ENCODE measurements at places on chromosomes 12 and 14. TPM values are rescaled to one million over a fixed set of nuclear protein-coding genes. Genes with fewer than 3 reads are reported as not detected.

GRCh38 chr14:87161502-87161901, 831.5 kb downstream of the GALC start:
- no peak for DNase-seq

DNA sequence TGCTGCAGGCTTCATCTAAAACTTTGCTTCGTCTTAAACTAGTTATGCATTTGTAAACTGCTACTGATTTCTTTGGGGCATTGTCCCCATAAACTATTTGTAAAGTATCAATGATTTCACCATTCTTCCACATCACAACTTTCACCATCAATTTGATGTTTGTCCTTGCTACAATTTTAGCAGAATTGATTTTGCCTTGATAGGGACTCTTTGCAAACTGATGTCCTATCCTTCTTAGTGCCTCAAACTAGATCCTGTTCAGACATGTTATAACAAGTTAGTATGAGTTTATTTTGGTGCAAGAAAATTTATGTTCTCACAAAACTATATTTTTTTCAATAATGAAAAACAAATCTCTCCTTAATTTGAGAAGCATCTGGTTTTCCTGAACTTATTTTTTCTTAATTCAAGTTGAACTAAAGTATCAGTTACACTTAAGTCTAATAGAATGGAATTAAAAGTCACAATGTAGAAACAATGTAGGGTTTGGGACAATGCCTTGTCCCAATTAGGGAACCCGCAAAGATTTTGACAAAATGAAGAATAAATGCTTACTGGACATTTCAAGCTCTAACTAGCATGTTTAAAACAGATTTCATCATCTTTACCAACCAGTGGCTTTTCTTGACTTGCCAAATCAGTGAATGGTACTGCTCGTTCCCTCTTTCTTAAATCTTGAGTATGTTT, 10.1 kb upstream of the ARID4A start:
- no peak for DNase-seq

DNA sequence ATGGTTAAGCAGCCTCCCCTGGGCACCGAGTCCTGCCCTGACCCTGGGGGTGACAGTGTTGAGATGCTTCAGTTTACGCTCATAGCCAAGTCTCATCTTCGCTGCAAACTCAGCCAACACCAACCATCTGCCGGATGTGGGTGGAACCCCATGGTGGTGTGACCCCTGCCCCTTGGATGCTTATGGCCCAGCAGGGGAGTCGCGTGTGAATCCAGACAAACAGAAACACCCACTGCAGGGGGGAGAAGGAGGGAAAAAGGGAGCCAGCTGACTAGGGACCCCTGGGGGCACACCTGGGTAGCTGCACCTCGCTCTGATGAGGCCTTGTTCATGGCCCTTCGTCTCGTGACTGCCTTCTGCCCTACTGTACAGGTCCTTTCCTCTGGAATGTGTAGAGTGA, 23.8 kb downstream of the AACS start:
- no peak for DNase-seq

DNA sequence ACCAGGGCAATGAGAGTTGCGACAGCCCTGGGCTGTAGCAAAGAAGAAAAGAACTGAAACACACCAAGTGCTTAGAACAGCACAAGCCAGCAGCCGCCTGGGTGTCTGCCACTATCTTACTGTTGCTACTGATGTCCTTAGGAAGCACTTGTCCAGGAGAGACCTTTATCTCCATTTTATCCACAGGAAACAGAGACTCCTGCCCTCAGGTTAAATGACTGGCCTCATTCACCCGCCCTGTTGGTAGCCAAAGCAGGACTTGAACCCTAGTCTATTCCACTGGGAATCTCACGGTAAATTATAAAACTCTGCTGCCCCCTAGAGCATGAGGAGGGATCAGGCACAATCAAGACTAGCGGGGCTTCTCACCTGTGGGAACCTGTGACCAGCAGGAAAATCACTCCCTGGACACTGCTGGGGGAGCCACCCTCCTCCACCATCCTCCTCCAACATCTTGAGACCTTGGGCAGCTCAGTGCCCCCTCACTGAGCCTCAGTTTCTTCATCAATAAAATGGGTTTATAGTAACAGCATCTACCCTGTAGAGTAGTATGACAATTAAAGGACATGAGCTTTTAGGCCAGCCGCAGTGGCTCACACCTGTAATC, 20.5 kb upstream of the TESC start:
- DNase-seq, result peak; percentile 71

DNA sequence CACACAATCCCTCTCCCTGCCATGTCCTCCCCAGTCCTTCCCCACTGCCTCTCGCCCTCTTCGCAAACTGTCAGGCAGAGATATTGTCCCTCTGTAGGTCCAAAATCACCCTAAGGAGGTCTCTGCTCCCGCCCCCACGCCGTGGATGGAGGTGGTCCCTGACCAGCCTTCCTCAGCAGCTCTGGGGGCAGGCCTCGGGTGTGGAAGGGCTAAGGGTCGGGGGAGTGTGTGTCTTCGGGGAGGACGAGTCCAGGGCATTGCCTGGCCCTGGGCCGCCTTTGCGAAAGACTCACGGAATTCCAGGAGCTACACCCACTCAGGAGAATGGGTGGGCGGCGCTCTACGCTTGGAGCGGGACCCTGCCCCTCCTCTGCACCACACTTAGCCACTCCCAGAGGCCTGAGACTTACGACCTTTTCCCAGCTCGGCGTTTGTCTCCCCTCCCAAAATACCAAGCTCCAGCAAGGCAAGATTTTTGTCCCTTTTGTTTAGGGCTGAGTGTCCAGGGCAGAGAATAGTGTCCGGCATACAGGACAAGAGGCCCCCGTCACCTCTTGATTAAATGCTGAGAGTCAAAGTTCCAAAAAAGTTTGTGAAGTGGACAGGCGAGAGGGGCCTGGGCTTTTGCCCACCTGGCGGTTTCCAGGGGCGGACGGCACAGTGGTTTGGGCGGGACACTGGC, 881 bp downstream of the PYGL start:
- peak; percentile 84 for DNase-seq

- peak; percentile 75 for DNase-seq
These were observed 110.7 kb downstream of the NCOR2 start for GRCh38 chr12:124456652-124457152.

GRCh38 chr12:100153131-100153530, 10.5 kb upstream of the BLTP3B start:
- no peak for DNase-seq

DNA sequence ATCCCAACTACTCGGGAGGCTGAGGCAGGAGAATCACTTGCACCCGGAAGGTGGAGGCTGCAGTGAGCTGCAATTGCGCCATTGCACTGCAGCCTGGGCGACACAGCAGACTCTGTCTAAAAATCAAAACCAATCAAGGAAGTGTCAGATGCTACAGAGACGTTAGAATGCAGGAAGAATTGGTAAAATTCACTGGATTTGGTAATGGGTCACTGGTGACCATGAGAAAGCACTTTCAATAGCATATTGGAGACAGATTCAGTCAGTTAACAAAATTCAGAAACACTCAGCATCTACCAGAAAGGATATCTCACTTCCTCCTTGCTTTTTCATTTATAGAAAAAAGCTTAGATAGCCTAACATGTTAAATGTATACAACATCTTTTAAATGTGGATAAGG, 17.5 kb downstream of the BIN2 start:
- DNase-seq, result no peak

GRCh38 chr12:124949779-124950728, 35.6 kb upstream of the UBC start:
- peak; percentile 53 for DNase-seq

The CCDC38 gene
- not detected for total RNA-seq

The AKAP3 gene
- total RNA-seq, result 2.5 TPM

The KRT8 gene
- 117 TPM for total RNA-seq

The NR2C1 gene
- 35.0 TPM for total RNA-seq

The TAS2R43 gene
- not detected for total RNA-seq
